ENCODE measurements at places on chromosomes 3 and 15.

DNA sequence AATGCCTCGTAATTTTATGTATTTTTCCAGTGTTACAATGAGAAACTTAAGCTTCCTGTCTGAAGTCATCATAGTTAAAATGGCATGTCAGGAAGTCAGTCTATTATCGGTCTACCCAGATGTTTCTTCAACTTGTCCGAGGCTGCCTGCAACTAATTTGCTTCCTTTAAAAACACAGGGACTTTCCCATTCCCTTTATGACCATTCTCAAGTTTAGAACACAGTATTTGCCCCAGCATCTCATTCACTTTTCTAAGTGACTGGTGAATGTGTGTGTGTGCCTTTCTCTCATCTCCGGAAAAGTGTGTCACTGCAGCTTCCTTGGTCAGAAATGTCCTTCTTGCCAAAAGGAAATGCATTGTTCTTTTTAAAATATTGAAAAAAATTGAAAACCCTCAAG lies 466.6 kb downstream of the RAP2B start:
- DNase-seq, result no peak

DNA sequence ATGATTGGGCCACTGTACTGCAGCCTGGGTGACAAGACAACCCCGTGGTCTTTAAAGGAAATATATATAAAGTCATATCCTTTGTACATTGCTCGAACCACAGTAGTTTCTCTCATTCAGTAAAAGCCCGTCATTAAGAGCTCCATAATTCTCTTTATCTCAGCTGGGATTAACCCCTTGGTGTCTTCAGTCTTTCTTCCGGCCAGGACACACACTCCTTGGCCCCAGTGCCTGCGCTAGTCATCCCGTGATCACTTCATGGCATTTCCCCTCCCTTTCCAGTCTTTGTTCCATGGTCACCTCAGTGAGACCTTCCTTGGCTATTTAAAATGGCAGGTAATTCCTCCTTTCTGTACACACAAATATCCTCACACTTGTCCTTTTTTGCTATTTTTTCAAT lies 3.3 kb downstream of the RPL35A start:
- no peak for DNase-seq

DNA sequence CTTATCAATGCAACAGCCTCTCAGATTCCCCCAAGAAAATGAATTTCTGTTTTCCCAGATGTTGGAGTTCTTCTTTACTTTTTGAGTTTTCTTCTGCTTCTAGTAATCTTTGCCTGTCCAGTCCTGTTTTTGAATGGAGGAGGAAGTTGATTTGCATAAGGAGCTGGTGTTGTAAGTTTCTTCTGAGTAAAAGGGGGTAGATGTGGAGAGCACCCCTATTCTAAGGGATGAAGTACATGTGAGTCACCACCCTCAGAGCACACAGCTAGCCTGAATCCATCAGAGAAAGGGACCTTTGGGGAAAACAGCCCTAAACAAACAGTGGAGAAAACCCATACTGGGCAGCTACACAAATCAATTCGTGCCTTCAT lies 34.5 kb downstream of the ACAA1 start:
- DNase-seq, result no peak

DNA sequence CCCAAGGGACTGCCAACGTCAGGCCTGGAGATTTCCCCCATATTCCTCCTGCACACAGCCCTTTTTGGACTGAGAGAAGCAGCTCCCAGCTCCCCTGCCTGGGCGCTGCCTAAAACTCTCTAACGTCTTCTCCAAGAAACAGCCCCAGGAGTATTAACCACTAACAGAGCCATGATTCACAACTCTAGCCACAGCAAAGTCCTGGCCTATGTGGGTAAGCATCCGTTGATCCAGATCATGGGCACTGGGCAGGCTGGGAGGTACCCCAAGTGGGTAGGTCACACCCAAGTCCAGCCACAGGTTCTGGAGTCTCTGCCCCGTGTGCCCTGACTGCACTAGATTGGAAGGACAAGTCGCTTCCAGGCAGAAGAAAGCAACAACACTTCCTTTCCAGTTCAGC lies 31.9 kb downstream of the NBEAL2 start:
- no peak for DNase-seq

DNA sequence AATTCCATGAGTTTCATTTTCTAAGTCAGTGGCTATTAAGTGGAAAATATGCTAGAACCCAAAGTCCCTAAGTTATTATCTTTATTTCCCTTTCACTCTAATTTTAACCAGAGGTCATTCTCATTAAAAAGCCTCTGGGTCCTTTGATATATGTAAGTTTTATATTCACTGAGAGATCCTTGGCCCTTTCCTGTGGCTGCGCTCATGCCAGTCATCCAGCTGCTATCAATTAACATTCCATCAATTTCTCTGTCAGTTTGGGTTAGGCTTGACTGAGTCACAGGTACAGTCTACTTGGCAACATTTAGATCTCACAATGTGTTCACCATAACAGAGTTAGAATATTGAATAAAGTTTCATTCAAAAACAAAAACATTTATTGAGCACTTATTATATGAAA lies 58.0 kb upstream of the FBN1 start:
- DNase-seq, result no peak

- no peak for DNase-seq
Measured at GRCh38 chr3:158488670-158489069, 82.3 kb upstream of the MLF1 start.

DNA sequence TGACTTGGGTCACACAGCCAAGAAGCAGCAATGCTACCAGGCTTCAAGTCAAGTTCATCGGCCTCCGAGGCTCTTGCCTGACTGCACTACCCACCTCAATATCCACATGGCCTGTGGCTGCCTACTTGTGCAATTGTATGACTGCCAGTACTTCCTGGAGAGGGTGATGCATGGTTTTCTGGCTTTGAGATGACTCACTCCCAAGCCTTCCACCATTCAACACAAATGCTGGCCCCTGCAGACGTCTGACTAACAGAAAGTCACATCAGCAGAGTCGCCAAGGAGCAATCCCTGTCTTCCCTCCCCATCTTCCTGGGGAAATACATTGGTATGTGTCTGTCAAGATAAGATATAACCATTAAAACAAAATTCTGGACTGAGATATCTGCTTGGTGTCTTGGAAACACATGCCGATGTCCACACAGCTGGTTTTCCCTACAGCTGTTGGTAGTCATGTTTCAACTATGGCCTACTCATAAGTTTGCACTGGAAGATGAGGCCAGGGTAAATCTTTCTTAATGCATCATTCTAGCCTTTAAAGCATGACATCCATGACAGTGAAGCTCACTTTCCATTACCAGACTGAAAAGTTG lies 79.6 kb upstream of the SPATA12 start:
- DNase-seq, result no peak

Data from NCI-H2029 treated with DMSO at 0.1 percent for 48 hours (cell line).